Sigmoid colon (tissue), 7 donors: ENCODE measurements at places on chromosomes 1 and 21. TPM values are rescaled to one million over a fixed set of nuclear protein-coding genes. Genes with fewer than 3 reads are reported as not detected.

DNA sequence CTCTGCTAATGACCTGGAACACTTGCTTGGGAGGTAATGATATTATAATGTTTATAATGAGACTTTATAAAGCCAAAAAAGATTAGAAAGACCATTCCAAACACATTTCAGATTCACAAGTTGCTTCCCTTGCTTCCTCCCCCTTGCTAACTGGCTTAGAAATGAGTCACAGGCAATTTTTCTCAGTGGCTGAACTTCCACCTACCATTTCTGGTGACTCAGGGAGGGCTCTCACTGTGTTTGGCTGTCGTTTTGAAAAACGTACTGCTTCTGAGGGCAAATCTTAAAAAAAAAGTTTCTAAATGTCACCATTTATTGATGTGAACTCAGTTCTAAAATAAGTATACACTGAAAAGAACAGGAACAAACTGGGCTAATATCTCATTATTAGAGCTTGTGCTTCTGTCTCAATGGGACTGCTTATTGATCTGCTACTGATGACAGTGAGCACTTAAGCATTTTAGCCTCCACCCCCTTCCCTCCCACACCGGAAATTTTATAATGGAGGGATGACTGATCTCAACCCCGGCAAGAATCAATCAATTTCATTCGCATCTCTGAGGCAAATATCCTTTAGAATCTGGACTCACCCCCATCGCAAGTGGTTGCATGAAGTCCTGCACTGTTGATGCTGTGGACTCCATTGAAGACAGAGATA, 278.3 kb downstream of the KCTD3 start:
- no peak for DNase-seq

The RAB42 gene
- total RNA-seq = 0.68 TPM

GRCh38 chr1:8142955-8143629, 117.0 kb upstream of the ERRFI1 start:
- no peak for DNase-seq

The AADACL4 gene
- total RNA-seq = not detected

DNA sequence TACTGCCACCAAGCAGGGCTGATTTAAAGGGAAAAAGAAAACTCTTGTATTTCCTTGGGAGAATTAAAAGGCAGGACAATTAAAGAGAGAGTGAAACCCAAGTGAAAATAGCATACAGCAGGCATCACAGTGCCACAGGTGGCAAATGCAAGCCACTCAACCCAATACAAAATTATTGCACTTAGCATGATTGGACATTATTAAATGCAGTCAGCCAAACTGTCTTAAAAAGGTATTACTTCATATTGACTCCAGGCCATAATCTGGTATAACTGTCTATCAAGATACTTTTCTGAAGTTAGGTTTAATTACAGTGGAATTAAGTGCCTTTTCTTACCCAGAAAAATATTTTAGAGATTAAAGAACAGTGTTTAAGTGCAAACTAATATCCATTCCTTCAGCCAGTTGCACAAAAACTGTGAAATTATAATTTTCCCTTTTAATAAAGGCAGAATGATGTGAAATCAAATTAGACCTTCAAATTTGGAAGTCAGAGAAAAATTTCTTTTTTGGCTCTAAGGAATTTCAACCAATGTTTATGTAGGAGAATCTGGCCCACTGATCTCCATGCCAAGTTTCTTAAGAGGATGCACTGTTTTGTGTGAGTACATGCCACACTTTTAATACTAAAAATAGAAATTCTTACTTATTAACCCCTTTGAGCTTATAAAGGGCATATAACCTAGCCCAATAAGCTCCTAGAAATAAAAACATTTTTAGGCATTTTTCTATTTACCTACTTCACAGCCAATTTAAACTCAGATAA, 15.2 kb downstream of the SLC30A10 start:
- DNase-seq = no peak

- no peak for DNase-seq
Measured at GRCh38 chr21:34599534-34600101, 15.3 kb downstream of the RCAN1 start.

DNA sequence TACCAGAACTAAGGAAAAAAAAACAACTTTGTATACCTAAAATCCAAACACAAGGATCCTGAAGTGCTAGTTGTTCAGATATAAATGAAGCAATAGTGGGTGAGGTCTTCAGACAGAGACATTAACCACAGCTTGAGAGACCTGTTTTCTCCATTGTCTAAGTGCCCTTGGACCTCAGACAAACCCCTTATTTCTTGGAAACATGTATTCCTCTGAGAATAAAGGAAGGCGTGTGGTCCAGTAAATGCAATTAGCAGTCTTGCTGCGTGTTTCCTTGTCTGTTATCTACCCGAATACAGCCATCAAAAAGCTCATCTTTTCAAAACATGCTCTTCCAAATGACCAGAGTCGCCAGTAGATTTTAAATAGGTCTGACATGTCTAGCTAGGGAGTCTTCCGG, 291.1 kb upstream of the NFIA start:
- DNase-seq = no peak

DNA sequence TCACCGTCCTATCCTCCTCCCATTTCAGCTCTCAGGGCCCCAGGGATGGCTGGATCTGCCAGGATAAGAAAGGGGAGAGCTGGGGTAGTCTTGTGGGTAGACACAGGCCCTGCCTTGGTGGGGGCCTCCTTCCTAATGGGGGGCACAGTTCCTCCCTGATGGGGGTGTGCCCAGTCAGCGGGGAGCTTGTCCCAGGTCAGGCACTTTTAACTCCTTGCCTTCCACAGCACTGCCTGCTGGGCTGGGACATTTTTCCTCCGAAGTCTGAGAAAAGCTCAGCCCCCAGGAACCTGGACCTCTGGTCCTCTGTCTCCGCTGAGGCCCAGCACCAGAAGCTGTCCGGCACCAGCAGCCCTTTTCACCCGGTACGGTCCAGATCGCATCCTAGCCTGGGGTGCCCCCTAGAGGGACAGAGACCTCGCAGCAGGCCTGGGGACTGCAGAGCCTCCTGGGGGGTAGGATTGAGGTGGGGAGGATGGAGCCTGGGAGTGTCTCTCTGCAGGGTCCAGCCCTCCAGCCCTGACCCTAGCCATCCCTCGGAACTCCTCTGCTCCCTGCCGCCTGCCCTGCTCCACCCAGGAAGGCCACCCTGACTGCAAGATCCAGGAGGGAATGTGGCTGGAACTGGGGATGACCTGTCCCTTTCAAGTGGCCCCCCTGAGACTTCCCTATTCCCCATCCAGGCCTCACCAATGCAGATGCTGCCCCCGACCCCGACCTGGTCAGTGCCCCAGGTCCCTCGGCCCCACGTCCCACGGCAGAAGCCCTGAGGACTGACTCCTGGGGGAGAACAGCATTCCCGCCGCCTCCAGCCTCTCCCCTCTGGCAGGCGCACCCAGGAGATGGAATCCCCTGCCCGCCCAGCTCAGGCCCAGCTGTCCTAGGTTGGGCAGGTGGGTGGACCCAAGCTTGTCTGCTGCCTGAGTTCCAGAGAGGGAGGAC, 12.0 kb downstream of the MIIP start:
- no peak for DNase-seq

The CD34 gene
- 58.7 TPM for total RNA-seq

DNA sequence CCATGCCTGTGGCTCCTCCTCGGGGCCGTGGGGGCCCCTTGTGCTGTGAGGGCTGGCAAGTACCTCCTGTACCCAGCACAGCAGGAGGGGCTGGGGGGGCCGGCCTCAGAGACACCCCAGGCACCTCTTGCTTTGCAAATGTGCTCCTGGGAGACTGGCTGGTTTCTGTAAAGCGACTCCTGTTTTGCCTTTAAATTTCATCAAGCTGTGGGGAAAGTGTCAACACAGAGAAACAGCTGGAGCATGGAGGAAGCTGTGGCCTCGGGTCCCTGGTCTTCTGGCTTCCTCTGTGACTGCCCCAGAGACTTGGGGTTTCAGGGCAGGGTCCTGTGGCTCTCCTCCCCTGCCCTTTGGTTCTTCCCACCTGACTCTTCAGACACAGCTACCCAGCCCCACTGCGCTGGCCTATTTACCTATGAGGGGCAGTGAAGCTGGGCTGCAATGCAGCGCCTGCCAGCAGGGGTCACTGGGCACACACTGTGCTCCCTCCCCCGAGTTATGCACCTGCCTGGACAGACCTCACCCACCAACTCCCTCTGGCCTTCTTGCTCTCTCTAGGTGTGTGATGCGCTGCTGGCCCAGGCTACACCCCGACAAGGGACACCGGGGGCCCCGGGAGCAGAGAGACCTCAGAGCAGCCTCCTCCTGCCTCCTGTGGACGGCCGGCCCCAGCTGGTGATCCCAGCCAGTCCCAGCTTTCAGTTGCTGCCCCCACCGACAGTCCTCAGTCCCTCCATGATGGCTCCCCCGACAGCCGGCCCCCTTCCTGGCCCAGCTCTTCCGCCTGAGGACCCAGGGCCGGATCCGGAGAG, 17.6 kb upstream of the PEX10 start:
- DNase-seq = no peak

The B3GALT5 gene
- total RNA-seq = 0.36 TPM

The SYCP1 gene
- total RNA-seq = not detected

GRCh38 chr21:31132574-31133242, 94.4 kb upstream of the KRTAP19-8 start:
- no peak for DNase-seq

DNA sequence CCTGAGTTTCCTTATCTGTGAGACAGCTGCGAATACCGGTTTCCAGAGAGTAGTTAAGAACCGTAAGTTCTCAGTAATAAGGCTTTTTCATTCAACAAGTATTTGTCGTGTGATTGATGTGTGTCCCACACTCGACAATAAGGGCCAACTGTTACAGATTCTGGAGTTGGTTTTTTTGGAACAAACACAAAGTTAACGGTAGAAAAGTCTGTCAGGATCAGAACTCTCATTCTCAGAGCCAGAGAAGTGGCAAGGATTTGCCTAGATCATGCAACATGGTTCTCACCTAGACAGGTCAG, 837 bp downstream of the NUDC start:
- no peak for DNase-seq

GRCh38 chr1:40973912-40974311, 5.6 kb upstream of the CTPS1 start:
- no peak for DNase-seq

DNA sequence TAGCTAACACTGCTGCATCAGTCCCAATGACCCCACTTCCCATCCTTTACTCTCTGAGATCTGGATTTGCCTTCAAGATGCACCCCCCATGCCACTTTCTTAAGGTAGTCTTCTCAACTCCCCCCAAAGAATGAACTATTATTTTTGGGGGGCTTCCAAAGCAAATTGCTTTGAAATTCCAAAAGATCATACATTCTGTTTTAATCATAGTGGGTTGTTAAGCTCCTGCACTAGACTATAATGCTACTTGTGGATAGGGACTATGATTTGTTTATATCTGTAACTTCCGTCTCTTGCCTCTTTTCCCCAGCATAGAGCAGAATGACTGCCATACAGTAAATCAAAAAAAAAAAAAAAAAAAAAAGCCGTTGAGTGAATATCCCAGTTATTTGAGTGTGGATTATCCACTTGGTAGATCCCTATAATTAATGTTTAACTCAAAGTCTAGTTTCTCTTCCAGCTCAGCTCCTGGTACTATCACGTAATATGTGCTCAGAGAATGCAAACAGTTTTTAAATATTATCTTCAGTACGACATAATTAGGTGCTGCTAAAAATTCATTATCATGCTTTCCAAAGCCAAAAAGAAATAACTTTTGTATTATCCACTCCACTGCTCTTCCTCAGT, 26.9 kb downstream of the KIRREL1 start:
- no peak for DNase-seq

The NR5A2 gene
- 1.1 TPM for total RNA-seq

The NOS1AP gene
- 6.7 TPM for total RNA-seq

DNA sequence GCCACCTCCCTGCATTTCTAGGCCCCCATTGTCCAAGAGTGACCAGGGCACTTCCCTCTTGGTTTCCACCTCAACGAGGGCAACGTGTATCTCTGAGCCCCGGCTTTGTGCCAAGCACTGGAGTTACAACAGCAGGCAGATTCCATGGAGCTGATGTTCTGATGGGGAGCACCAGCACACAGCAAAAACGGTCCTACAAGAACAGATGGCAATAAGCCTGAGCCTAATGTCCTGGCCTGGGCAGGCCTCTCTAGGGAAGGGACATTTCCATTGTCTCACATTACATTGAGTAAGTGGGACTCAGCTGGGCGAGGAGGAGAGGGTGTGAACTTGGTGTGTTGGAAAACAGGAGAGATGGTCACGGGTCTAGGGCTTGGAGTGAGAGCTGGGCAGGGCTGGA, 27.2 kb upstream of the NPPB start:
- DNase-seq = no peak

DNA sequence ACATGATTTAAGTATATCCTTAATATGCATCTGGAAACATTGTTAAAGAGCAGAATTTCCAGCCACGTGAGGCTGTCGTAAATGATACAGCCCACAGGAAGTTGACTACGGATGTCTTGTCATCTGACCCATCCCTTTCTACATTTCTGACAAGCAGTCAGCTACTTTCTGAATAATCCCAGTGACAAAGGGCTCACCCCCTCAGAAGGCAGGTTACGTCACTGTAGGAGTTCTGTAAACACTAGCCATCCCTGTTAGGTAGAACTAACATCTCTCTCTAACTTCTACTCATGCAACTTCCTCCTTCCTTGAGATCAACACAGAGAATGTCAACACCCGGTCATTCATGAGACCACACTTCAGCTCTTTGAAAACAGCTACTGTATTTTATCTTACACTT, 259.2 kb downstream of the GREM2 start:
- DNase-seq = no peak

DNA sequence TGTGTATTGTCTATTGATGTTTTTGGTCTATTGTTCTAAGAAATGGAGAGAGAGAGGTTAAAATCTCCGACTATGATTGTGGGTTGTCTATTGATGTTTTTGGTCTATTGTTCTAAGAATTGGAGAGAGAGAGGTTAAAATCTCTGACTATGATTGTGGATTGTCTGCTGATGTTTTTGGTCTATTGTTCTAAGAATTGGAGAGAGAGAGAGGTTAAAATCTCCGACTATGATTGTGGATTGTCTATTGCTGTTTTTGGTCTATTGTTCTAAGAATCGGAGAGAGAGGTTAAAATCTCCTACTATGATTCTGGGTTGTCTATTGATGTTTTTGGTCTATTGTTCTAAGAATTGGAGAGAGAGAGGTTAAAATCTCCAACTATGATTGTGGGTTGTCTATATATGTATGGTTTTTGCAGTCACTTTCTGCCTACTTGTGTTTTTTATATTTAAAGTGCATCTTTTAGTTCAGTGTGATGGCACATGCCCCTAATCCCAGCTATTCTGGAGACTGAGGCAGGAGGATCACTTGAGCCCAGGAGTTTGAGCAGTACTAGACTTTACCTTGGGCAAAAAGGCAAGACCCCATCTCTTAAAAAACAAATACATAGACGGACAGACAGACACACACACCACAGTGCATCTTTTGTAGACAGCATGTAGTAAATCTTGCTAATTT, 16.2 kb downstream of the C1orf159 start:
- DNase-seq = no peak
